ENCODE measurements at places on chromosomes 7 and 10.

DNA sequence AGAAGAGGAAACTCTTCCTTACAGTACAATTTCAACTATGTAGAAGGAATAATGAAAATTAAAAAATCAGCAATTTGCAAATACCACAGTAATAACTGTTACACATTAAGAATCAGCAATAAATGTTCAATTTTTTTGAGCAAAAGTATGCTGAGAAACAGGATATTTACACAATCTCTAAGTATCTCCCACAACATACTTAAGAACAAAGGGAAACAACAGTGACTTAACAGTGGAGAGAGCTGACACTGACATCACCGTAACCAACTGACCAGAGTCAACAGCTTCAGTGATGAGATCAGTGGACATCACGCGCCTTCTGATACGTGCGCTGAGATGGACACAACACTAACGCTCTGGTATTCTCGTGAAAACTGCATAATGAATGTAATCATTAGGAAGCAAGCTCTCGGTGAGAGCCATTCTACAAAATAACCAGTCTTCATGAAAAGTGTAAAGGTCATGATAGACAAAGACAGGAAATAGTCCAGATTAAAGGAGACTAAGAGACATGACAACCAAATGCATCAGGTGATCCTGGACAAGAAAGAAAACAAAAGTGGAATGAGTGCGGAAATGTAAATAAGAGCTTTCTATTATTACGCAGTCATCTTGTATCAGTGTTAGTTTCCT lies 82.6 kb downstream of the PIP4K2A start:
- no peak for DNase-seq

DNA sequence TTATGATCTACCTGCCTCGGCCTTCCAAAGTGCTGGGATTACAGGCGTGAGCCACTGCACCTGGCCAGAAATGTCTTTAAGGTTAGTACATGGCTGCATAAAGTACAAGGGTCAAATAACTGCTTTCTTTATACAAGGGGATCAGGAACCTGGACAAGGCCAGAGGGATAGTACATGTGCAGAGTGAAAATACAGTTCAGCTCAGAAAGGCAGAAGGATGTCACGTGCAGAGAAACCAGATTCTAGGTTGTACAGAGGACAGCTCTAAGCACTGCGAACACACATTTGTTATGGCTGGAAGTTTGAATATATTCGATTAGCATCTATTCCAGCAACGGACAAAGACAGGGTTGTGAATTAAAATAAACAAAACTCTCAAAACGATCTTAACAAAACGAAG lies 6.0 kb upstream of the RSBN1L start:
- no peak for DNase-seq

GRCh38 chr7:107932805-107933204 lies 41.8 kb downstream of the DLD start:
- DNase-seq = no peak

DNA sequence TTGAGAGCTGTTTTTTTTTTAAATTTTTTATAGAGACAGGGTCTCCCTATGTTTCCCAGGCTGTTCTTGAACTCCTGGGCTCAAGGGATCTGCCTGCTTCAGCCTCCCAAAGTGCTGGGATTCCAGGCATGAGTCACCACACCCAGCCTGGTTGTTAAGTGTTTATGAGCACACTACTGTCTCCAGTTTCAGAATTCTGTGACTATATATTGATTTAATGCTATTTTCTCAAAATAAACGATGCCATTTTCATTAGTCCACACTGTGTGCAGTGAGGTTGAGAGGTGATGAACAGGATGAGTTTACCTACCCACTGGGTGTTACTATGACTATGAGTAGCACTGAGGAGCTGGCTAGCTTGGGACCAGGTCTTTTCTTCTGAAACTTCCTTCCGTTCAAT lies 110.9 kb upstream of the FAM180A start:
- DNase-seq = no peak

DNA sequence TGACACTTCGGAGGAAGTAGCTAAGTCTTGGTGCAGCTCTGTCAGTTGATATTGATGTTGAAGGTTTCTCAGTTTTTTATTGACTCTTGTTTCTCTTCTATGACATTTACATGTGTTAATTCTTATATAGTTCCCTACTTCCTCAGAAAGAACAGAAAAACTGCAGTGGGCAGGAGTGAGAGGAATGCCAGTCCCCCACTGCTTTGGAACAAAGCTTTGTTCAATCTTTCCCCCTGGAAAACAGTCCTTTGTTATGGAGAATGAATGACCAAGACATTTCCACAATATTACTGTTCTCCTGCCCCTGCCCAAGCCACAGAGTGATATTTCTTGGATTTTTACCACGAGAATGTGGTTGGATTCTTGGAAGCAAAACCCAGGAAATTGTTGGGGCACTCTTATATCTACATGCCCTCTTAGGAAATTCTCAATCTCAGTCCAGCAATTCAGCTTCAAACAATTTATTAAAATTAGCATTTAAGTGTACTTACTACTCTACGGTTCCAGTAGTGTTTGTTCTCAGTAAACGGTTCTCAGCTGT lies 258.0 kb upstream of the KCND2 start:
- no peak for DNase-seq
